Activated CD4-positive, alpha-beta T cell treated with anti-CD3 and anti-CD28 coated beads, Interleukin-2, amount 10 ng/mL, durations not matched to agents 24 days and 14 days (primary cell): ENCODE measurements at places on chromosomes 1 and 21.
A peak's percentile ranks its signal among the peaks of the same experiment; 100 is the strongest.

DNA sequence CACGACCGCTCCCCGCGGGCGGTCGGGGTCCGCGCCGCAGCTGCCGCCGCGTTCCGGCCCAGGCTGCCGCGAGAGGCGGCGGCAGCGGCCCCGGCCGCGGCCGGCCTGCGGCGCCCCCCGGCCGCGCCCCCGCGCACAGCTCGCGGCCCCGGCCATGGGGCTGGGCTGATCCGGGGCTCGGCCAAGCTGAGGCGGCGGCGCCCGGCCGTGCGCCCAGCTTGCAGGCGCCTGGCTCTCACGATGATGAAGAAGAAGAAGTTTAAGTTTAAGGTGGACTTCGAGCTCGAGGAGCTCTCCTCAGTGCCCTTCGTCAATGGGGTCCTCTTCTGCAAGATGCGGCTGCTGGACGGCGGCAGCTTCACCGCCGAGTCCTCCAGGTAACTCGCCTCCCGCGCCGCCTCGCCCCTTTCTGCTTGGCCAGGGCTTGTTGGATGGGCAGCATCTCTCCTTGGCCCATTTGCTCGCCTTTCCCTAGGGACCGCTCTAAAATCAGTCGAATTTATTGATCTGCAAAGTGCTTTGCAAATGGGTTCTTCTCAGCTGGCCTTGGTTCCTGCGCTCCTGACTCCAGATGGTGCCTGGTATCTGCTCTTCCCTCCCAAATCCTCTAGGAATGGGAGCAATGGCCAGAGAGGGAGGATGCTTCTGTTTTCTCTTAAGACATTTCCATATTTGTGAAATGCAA, 431 bp downstream of the EEIG2 start:
- DNase-seq, result peak; percentile 80

DNA sequence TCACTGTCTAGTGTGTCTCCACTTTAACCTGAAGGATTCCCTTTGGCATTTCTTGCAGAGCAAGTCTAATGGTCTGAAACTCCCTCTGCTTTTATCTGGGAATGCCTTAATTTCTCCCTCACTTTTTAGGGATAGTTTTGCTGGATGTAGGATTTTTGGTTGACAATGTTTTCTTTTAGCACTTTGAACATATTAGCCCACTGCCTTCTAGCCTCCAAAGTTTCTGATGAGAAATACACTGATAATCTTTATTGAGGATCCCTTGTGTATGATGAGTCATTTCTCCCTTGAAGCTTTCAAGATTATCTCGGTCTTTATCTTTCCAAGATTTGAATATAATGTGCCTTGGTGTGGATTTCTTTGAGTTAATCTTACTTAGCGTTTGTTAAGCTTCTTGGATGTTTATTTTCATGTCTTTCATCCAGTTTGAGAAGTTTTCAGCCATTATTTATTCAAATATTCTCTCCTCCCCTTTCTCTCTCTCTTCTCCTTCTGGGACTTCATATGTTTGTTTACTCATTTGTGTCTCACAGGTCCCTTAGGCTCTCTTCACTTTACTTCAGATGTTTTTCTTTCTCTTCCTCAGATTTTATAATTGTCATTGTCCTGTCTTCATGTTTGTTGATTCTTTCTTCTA, 53.1 kb downstream of the STYXL2 start:
- no peak for DNase-seq

DNA sequence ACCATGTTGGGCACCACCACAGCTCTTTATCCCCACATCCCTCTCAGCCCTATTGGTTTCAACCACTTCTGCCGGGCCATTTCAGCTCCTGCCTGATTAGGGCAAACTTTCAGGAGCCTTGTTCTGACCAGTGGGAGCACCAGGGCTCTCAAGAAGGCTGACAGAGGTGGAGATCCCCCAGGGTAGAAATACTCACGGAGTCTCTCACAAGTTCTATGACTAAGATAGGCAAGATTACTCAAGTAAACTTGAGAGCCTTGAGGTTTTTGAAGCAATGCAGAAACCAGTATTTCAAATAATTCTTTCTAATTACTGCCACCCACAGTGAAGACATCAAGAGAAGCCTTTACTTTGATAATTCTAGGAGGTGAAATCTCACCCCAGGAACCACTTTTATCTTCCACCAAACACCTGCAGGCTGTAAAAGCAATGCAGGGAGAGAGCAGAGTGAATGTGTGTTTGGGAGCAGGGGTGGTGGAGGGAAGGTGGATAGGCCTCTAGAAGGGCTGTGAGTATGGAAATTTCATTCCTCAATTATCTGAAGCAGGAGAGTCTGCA, 6.6 kb upstream of the PTCH2 start:
- DNase-seq, result no peak

- DNase-seq, result no peak
Observed at GRCh38 chr1:90715309-90715708, 1.8 kb downstream of the BARHL2 start.

- no peak for DNase-seq
Observed at GRCh38 chr1:119225265-119225664, 84.8 kb upstream of the WARS2 start.

DNA sequence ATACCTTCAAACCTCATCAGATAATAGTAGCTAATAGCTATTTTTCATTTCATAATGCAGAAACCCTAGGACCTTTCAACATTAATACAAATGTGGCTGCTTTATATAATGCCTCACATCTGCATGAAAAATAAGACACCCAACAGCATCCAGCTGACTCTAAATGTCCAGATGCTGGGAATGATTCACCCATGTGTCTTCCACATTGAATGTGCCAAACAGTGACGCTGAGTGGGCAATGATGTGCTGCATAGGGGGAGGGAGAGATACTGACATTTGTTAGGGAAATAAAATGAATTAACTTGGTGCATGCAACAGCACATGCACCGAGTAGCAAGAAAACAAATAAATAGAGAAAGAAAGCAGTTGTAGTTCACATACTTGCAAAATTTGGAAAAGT, 199.3 kb downstream of the DSCAM start:
- DNase-seq, result no peak

GRCh38 chr1:41343790-41344699, 17.2 kb upstream of the FOXO6 start:
- DNase-seq, result no peak

GRCh38 chr1:90114521-90115141, 119.7 kb downstream of the ZNF326 start:
- no peak for DNase-seq

GRCh38 chr1:80534606-80535360, 1266.0 kb upstream of the ADGRL2 start:
- no peak for DNase-seq

GRCh38 chr1:204176049-204176448, 9.9 kb upstream of the REN start:
- no peak for DNase-seq

DNA sequence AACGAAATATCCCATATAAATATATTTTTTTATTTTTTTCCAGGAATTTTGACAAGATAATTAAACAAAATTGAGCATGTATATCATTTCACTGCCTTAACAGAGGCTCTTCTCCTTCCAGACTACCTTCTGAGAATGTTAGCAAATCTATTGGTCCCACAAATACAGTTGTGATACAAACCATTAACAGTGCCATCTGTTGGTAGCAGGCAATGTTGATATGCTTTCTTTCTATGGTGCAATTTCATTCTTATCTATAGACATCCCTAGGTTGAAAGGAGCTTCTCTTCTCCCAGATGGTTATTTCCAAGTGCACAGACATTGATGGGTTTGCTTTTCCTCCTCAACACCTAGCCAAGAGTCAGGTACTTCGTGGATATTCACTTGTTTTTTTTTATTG, 303.6 kb downstream of the USH2A start:
- DNase-seq, result no peak

DNA sequence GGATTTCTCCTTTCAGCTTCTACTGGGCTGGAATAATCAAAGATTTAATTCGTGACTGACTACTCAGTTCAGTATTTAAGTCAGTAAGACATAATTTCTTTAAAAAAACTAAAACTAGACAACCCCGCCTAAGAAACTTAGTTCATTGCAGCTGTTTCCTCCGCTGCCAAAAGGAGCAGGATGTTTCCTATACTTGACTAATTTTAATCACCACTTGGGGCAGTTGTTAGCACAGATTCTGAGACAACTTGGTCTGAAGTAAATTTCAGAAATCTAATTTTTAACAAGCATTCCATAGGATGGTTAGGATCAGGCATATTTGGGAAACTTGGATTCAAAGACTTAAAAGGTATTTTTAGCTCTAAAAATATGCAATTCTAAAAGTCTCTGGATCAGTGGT, 34.0 kb downstream of the EPRS1 start:
- no peak for DNase-seq

- peak; percentile 81 for DNase-seq
Observed at GRCh38 chr1:212186427-212187207, 98.6 kb upstream of the PPP2R5A start.

DNA sequence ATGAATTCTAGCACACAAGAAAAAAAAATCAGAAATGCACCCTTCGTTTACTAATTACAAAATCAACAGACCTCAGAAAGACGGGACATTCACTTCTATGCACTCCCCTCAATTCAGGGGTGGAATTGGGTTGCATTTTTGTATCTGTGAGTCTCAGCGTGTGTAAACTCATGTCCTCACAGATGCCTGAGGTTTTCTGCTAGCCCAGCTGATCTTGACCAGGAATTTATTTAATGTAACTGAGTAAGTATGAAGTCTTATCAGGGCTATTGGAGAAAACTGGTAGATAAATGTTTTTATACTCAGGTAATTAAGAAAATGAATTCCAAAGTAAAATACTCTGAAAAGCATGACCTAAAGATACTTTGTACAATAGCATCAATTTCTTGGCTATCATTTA, 167.7 kb downstream of the RUNX1 start:
- DNase-seq, result no peak

- DNase-seq, result no peak
Observed at GRCh38 chr1:7915826-7916500, 24.7 kb downstream of the TNFRSF9 start.

DNA sequence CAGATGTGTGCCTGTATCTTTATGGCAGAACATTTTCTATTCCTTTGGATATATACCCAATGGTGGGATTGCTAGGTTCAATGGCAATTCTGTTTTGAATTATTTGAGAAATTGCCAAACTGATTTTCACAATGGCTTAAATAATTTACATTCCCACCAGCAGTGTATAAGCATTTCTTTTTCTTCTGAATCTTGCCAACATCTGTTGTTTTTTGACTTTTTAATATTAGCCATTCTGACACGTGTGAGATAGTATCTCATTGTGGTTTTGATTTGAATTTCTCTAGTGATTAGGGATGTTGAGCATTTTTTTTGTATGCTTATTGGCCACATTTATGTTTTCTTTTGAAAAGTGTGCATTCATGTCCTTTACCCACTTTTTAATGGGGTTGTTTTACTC, 864.3 kb upstream of the ADAMTS5 start:
- no peak for DNase-seq

DNA sequence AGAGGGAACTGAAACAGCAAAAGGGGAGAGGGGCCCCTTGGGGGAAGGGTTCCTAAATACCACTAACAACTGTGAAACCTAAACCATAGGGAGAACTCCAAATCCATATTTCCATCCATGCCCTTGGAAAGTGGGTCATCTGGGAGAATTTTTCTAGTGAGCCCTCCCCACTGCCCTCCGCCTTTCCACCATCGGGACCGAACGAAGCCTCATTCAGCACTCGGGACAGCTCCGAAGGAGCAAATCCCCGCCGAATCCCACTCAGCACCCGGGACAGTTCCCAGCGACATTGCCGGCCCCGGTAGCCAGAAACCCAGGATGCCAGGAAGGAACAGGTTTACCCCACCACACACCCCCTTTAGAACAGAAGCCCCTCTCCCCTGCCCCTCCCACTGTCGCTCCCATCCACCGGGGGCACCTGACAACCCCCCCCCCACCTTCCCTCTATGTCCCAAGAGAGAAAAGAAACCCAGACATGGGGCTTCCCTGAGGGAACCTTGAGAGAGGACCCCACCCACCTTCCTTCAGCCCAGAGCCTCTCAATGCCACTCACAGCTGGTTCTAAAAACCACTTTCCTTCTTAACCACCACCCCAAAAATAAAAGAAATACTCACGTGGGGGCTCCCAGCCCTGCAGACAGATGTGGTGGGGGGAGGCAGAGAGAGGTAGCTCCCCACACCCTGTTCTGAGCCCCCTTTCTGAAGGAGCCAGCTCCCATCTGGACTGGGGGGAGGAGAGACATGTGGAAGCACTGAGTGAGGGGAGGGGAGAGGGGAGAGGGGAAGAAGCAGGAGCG, 4.5 kb downstream of the DLGAP3 start:
- DNase-seq, result peak; percentile 86
